CD4-positive, alpha-beta T cell treated with Interleukin-17A for 4 hours (primary cell): ENCODE measurements at places on chromosomes 7 and 10.

- DNase-seq = no peak
These were observed 9.6 kb upstream of the CTBP2 start for GRCh38 chr10:125169915-125170314.

DNA sequence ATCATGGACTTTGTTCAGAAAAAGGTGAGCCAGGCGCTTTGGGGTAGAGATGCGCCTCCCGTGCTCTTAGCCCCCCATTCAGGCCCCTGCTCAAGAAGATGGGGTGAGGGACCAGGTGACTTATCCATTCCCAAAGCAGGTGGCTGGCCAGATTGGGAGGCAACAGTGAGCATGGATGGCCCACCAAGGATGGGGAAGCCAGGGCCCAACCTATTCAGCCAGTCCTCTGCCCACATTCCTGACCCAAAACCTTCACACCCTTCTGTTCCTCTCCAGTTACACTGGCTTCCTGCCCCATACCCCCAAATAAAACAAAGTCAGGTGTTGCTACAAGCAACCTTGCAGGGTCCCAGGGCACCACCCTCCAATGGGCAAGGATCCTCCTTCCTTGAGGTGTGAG lies 44.4 kb downstream of the TSPAN15 start:
- no peak for DNase-seq

DNA sequence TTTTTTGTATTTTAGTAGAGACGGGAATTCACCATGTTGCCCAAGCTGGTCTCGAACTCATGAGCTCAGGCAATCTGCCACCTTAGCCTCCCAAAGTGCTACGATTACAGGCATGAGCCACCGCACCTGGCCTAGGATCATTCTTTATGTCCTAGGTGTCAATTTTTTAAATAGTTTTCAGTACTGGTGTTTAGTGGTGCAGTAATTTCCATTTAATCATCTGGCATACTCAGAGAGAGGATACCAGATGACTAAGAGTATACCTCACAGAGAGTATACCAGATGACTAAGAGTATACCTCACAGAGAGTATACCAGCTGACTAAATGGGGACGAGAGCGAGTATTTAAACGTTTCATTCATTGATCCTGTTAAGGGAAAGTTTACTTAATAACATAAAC lies 37.3 kb upstream of the TMEM248 start:
- DNase-seq = no peak

GRCh38 chr10:87706731-87707130 lies 47.1 kb downstream of the PAPSS2 start:
- no peak for DNase-seq

- DNase-seq = no peak
These were observed 96.0 kb downstream of the MTERF1 start for GRCh38 chr7:91784469-91784868.

DNA sequence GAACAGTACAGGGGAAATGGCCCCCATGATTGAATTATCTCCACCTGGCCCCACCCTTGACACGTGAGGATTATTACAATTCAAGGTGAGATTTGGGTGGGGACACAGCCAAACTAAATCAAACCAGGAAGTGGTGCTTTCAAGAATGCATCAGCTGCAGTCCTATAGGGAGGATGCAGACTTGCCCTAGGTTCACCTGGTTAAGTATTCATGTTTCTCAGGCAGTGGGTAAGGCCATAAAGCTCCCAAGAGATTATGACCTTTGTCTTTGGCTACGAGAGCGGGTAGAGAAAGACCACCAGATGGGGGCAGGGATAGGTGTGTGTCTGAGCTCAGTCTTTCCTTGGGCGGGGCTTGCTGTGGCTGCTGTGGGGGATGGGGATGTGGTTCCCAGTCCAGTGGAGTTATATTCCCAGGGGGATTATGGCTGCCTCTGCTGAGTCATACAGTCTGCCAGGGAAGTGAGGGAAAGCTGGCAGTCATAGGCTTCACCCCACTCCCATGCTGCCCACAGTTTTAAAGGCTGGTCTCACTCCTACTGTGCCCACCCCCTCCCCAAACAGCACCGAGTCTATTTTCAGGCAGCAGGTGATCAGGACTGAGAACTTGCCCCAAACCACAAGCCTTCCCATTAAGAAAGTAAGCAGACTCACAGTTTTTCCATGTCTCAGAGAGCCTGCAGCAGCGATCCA lies 8.4 kb upstream of the R3HCC1L start:
- no peak for DNase-seq

- DNase-seq = no peak
These were observed 283.7 kb downstream of the MALRD1 start for GRCh38 chr10:19332304-19332703.

- no peak for DNase-seq
These were observed 35.2 kb upstream of the MAP3K8 start for GRCh38 chr10:30398788-30399187.

GRCh38 chr10:128026615-128027300 lies 99.5 kb downstream of the MKI67 start:
- DNase-seq = no peak

DNA sequence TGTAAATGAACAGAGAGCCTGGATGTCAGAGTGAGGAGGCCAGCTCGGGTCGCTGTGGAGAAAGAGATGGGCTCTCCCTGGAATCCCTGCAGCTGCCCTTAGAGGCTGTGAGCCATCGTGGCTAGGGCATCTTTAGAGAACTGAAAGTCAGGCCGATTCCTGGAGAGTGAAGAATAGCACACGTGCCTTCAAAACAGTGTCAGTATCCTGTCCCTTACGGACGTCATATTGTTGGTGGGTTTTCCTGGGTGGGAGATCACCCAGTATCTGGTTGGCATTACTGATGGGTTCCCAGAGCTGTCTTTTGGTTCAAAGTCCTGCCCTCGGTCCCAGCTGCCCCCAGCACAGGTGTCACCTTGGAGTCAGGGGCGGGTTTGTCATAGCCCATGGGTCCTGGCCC lies 25.3 kb downstream of the IKZF1 start:
- no peak for DNase-seq

GRCh38 chr10:9800571-9800970 lies 1217.1 kb upstream of the CELF2 start:
- no peak for DNase-seq

GRCh38 chr10:114770009-114770408 lies 51.6 kb upstream of the FHIP2A start:
- DNase-seq = no peak

- no peak for DNase-seq
These were observed 38.9 kb downstream of the MET start for GRCh38 chr7:116710764-116711452.

- no peak for DNase-seq
These were observed 288.8 kb downstream of the CACNA2D1 start for GRCh38 chr7:82154728-82155127.

- no peak for DNase-seq
These were observed 31.6 kb upstream of the ITGB8 start for GRCh38 chr7:20299145-20299544.

GRCh38 chr10:28367929-28368484 lies 65.1 kb upstream of the MPP7 start:
- peak; percentile 74 for DNase-seq

DNA sequence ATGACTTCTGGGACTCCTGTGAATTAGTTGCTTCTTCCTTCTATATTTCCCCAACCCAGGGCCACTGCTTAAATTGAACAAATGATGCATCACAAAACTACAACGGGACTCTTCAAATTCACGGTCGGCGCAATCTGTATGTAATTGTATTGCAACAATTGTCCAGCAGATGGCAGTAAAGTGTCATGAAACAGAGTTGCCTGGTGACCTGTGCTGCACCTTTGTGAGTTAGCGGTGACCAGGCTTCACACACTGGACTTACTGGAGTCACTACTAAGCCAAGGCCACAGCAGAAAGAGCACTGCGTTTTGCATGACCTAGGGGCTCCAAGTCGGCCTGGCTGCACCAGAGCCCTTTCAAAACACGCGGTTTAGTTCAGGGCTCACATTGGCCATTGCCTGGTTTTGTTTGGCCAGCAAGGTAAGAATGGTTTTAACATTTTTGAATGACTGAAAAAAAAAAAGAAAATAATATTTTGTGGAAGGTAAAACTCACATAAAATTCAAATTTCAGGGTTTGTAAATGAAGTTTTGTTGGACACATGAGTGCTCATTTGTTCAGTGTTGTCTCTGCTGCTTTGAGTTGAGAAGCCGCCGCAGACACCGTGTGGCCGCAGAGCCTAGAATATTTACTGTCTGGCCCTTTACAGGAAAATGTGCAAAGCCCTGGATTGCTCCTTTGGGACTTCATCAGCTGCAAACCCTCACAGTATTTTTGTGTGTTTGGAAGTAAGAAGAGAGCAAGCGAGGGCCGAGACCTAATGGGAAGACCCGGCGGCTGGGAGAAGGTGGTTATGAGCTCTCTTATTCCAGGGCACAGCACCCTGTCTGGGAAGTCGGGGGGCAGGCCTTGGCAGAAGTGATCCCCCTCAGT lies 23.2 kb upstream of the ZNF32 start:
- DNase-seq = peak; percentile 58

- DNase-seq = no peak
These were observed 84.2 kb downstream of the SEMA3A start for GRCh38 chr7:84110400-84110799.

DNA sequence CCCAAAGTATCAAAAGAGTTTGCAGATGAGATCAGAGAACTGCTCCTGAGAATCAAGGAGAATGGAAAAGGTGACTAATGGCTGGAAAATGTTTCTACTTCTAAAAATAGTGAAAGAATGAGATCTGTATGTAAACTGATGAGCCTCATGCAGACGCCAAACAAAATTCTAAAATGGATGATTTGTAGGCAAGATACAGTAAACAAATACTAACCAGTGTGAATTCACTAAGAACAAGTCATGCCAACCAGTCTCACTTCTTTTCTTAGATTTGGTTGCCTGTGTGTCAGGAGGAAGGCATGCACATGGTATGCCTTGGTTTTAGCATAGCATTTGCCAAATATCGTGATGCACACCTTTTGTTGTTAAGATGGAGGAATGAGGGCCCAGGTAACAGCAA lies 94.9 kb upstream of the PIK3CG start:
- DNase-seq = no peak

GRCh38 chr7:109206196-109206595 lies 636.5 kb downstream of the DNAJB9 start:
- DNase-seq = no peak

GRCh38 chr7:128045766-128046165 lies 14.5 kb upstream of the LRRC4 start:
- DNase-seq = no peak

DNA sequence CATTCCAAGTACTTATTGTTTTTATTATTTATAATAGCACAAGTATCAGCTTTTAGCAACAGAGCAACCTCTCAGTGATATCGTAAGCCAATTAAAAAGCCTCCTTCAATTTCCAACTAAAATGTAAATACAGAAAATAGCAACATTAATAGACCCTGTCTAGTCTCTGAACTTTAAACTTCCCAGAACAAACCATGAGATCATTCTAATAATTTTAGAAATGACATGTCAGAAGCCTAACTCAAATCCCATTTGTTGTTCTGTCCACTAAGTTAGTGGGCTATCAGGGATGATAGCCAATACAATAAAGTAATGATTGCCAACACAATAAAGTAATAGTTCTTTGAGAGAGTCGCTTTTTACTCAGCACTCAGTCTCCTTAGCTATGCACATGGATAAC lies 22.3 kb upstream of the LRRN3 start:
- no peak for DNase-seq

GRCh38 chr10:62058476-62058875 lies 157.0 kb downstream of the ARID5B start:
- no peak for DNase-seq

DNA sequence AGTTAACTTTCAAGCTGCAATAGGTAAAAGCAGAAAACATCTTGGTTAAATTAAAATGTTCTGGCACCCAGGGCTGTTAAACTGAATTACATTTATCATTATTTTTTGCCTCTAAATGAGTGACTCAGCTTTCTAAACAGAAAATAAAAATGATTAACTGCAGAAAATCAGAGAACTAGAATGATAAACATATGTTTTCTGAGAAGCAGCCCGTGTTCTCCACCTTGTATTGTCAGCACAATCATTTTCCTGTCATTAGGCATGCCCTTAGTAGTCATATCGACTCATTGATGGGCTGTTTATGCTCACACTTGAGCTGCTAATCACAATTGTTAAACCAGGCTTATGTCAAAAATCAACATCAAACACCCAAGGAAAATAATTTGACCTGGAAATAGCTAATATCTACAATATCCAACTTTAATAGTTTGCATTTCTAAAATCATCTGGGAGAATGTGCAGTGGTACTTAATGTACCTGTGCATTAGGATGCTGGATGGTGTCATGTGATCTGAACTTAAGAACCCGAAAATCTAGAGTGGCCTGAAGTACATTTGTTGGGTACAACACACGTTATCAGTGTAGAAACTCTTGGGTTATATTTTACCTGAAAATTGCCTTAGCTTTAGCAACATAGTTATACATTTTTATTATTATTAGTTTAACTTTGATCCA lies 2.3 kb downstream of the MDFIC start:
- DNase-seq = no peak

DNA sequence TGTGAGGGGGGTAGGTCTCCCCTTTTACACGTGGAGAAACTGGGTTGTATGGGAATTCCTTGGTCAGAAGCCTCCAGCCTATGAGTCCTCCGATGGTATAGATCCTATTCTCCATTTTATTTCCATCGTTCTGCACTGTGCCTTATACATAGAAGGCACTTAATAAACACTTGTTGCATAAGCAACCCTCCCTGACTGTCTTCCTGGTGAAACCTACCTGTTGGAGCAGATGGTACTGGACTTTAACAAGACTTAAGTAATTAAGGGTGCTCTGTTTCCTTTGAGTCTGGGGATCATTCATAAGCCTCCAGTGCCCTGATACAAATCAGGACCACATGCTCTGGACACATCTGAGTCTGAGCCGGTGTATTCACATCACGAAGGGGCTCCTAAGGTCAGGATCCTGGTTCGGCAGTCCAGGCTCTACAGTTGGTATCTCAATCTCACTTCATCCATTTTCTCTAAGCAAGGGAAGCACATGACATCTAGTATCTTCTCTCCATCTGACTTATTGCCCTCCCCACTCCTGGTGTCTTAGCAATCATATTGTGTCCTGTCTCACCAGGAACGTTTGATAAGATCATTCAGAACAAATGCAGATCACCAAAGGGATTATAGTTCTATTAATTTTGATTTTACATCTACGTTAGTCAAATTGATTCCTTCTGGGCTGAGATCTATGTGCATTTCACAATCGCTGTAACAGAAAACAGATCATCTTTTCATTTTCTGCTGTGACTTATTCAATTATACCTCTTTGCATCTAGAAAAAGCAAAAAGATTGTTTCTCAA lies 22.8 kb upstream of the EZH2 start:
- DNase-seq = no peak

GRCh38 chr10:78757344-78757925 lies 311.3 kb upstream of the ZMIZ1 start:
- no peak for DNase-seq

DNA sequence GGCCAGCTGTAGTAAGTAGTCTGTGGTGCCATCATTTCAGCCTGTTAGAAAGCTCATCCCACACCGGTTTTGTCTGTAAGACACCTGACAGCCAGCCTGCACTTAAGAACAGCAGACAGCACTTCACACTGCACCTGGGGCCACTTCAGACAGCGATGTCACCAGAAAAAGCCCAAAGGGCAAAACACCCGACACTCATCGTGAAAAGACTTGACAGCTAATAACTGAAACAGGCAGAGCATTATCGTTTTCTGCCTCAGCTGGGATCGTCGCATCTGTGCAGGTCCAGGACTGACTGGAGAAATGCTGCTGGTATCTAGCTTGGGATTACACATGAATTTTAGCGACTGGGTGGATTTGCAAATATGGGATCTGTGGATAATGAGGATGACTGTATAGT lies 16.8 kb upstream of the LAT2 start:
- DNase-seq = no peak
